ENCODE measurements at places on chromosomes 7 and 10.

DNA sequence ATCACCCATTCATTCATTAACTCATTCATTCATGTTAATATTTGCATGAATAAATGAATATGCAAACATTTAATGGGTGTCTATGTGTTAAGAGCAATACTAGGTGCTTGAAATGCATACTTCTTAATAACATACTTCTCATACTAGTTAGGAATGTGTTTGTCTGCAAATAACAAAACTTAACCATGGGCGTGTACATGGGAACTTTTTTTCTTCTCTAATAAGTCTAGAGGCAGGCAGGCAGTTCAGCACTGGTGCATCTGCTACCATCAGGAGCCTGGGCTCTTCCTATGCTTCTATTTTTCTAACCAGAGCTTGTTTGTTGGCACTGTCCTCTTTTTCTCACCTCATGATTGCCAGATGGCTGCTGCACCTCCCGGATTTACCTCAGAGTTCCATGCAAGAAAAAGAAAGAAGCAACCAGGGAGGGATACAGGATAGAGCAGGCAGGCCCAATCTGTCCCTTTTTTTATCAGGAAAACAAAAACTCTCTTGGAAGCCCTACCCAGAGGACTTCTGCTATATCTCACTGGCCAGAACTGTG, 22.7 kb downstream of the CDHR3 start:
- no peaks in the 10 kb centered on the region for H3K4me1 ChIP-seq
- DNase-seq: no peak
- H3K27me3 ChIP-seq: peaks cover 60% of the 10 kb centered on the region
- no peak overlapping the region for H3K4me3 ChIP-seq
- no peak overlapping the region for H3K27ac ChIP-seq

- no peak for DNase-seq
Measured at GRCh38 chr7:48525736-48526732, 354.8 kb downstream of the ABCA13 start.

GRCh38 chr10:67971311-67971710, 86.9 kb downstream of the SIRT1 start:
- no peaks in the 10 kb centered on the region for H3K27me3 ChIP-seq
- peak overlapping the region; percentile 45 for H3K4me3 ChIP-seq
- H3K27ac ChIP-seq: no peak overlapping the region
- H3K4me1 ChIP-seq: no peaks in the 10 kb centered on the region

GRCh38 chr7:118696879-118697278, 472.4 kb downstream of the ANKRD7 start:
- H3K27me3 ChIP-seq: no peaks in the 10 kb centered on the region
- DNase-seq: no peak
- H3K4me3 ChIP-seq: no peak overlapping the region
- H3K4me1 ChIP-seq: no peaks in the 10 kb centered on the region
- H3K27ac ChIP-seq: no peak overlapping the region
- H3K36me3 ChIP-seq: no peaks in the 10 kb centered on the region

DNA sequence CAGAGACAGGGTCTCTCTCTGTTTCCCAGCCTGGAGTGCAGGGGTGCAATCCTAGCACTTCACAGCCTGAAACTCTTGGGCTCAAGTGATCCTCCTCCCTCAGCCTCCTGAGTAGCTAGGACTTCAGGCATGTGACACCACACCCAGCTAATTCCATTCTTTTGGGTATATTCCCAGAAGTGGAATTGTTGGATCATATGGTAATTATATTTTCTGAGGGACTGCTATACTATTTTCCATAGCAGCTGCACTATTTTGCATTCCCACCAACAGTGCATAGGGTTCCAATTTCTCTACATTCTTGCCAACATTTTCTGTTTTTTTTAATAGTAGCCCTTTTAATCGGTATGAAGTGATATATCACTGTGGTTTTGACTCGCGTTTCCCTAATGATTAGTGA, 30.0 kb upstream of the RAB11FIP2 start:
- no peak for DNase-seq
- no peaks in the 10 kb centered on the region for H3K36me3 ChIP-seq
- no peak overlapping the region for H3K4me3 ChIP-seq
- no peak overlapping the region for H3K27ac ChIP-seq
- no peaks in the 10 kb centered on the region for H3K4me1 ChIP-seq

DNA sequence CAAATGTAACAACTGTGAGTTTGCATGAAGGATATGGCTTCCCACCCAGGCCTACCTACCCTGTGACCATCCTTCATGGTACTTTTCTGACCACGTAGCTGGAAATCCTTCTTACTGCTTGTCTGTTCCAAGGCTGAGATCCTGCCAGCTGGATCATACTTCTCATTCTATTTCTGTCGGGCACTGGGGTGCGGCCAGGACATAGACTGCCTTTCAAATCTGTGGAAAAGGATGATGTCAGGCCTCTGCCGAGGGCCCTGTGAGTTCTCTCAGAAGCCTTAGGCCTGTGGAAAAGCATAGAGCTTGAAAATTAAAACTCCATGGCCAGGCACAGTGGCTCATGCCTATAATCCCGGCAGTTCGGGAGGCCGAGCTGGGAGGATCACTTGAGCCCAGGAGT, 10.0 kb downstream of the VWC2 start:
- H3K27ac ChIP-seq: no peak overlapping the region
- peaks cover 9% of the 10 kb centered on the region for H3K27me3 ChIP-seq
- no peaks in the 10 kb centered on the region for H3K4me1 ChIP-seq
- no peak overlapping the region for H3K4me3 ChIP-seq
- no peaks in the 10 kb centered on the region for H3K36me3 ChIP-seq
- no peak for DNase-seq

DNA sequence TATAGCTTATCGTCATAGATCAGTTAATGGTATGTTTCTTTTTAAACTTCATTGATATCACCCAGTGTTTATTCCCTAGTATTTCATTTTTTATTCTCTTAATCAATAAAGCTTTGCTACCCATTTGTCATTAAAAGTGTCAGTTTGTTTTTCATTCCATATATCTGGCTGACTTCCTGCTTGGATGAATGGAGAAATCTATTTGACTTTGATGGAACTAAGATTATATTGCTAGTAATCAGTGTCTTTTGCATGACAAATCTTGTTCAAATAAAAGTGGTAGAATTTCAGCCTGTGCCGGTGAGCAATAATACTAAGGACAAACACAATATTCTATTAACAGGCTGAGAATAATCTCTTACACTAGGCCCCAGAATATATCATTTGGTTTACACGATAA, 203.3 kb downstream of the SEC23IP start:
- no peak overlapping the region for H3K4me3 ChIP-seq
- DNase-seq: no peak
- H3K27me3 ChIP-seq: no peaks in the 10 kb centered on the region
- no peaks in the 10 kb centered on the region for H3K36me3 ChIP-seq
- no peaks in the 10 kb centered on the region for H3K4me1 ChIP-seq
- H3K27ac ChIP-seq: no peak overlapping the region

DNA sequence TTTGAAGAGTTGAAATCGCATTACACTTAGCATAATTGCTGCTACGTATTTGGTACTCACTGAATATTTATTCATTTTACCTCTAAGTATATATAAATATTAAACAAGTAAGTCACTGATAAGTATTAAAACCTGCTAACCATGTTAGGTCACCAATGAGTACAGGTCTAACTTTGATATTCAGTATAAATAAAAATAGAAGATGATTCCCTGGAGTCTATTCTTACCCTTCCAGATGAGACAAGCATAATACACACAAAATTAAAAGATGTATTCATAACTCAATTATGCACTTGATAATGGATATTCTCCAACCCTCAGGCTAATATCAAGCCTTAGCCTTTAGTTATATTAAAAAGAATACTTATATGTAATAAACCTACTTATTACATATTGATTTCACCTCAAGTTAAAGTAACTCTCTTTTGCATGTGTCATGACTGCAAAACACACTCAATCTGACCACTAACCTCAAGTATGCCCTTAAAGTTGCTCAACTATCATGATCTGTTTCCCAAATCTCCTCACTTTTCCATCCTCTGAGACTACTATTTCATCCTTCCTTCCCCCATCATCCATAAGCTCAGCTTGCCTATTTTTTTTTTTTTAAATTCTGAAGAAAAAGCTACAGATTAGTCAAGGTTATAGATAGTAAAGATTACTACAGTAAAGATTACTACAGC, 46.8 kb downstream of the IPMK start:
- H3K36me3 ChIP-seq: peaks cover 7% of the 10 kb centered on the region
- H3K27me3 ChIP-seq: no peaks in the 10 kb centered on the region
- no peaks in the 10 kb centered on the region for H3K4me1 ChIP-seq

DNA sequence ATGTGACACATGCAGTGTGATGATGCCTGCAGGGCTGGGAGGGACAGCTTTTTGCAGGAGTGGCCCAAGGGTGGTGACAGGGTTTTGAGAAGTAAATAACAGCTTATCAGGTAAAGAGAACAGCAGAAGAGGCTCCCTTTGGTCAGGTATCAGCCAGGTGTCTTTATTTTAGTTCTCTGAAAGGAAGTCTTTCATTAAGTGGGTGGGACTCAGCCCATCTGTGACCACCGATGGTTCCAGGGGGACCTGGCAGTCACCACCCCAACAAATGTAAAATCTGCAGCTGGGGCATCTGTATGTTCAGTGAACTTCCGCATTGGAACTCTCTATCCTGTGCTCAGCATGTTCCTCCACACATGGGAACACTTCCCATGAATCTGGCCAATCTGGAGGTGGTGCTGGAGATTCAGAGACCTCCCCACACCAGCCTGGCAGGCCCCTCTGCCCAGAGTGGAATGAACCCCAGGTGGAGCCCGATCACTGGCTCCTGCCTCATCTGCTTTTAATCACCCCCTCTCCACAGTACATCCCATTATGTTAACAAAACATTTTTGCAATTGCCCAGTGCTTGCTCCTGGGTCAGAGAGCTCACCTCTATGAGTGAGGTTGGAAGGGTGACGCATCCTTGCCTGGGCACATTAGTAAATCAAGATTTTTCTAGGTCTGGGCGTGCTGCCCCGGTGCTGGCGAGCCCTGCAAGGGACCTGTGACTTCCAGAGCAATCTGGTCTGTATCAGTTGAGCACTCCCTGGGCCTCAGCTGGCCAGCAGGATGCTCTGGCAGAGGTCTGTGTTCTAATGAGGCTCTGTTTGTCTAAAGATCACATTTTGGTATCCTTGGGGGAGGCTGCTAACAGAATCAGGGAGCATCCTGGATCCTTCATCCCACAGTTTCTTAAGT, 140.4 kb upstream of the GDF10 start:
- peaks cover 1% of the 10 kb centered on the region for H3K4me1 ChIP-seq
- no peak overlapping the region for H3K4me3 ChIP-seq
- no peaks in the 10 kb centered on the region for H3K27me3 ChIP-seq

- no peak overlapping the region for H3K4me3 ChIP-seq
- peaks cover 7% of the 10 kb centered on the region for H3K4me1 ChIP-seq
- no peak for DNase-seq
- no peaks in the 10 kb centered on the region for H3K27me3 ChIP-seq
- no peaks in the 10 kb centered on the region for H3K36me3 ChIP-seq
Measured at GRCh38 chr10:78291722-78292121, 258.1 kb downstream of the RPS24 start.

DNA sequence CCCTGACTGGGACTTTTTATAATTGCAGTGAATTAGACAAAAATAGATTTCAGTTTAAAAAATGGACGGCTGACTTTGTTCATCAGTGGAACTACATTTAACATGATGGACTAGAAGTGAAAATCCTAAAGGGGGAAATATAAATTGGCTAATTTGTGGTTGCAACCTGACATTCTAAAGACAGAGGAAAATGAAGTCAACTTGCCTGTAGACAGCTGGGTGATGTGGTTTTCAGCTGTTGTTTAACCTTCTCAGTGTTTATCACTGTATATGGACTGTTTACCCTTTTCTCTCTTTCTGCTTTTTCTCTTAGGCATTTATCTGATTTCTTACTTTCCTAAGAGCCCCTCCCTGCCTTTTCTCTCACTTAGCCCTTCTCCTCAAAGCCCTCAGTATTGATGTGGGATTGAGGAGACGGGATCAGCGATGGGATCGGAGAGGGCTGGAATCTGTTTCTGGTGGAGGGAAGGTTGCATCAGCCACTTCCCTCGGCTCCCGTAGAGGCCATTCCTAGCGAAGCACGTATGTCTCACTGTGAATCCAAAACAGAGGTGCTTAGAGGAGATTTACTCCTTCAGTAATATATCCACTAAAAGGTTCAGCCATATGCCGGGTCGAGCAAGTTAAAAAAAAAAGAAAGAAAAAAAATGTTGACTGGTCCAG, 109.0 kb upstream of the KLF6 start:
- DNase-seq: peak; percentile 92
- no peak overlapping the region for H3K4me3 ChIP-seq

DNA sequence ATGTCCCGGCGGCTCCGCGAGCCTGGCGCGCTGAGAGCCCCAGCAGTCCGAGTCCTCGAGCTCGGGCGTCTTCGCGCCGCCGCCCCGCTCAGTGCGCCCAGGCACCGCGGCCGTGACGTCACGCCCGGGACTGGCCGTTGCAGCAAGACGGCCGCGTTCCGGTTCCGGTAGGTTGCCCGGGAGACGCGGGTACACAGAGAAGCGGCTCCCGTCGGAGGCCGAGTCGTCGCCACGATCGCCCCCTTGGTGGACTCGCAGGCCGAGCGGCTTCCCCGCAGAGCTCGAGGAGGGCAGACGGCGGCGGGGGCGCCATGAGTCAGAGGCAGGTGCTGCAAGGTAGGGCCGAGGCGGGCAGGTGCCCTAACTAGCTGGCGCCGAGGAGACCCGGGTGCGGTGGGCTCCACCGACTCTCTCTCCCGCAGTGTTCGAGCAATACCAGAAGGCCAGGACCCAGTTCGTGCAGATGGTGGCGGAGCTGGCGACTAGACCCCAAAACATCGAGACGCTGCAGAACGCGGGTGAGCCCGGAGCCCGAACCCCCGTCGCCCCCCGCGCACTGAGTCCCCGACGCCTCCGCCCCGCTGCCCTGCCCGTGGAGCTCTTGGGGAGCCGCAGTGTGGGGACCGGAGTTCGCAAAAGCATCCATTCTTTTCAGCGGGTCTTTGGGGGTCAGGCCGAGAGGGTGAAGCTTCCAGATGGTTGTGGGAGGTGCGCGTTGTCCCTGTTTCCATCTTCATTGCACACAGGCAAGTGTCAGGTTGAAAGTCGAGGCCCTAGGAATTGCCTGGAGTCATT, at the start of gene SPAG6:
TSS of gene SPAG6 (plus strand) at position 196 of the 795 bp plus-strand sequence. CDS start at position 312, 116 bp downstream.
- H3K4me1 ChIP-seq: peaks cover 10% of the 10 kb centered on the region
- H3K27ac ChIP-seq: no peak within 1 kb of the TSS
- H3K36me3 ChIP-seq: no peaks in the 10 kb centered on the region
- peak within 1 kb of the TSS; percentile 59 for H3K4me3 ChIP-seq

GRCh38 chr7:17357952-17358351, 59.5 kb downstream of the AHR start:
- H3K36me3 ChIP-seq: peaks cover 15% of the 10 kb centered on the region
- no peaks in the 10 kb centered on the region for H3K27me3 ChIP-seq
- H3K4me1 ChIP-seq: no peaks in the 10 kb centered on the region

GRCh38 chr10:118939211-118940007, 90.1 kb upstream of the NANOS1 start:
- DNase-seq: no peak
- no peaks in the 10 kb centered on the region for H3K27me3 ChIP-seq
- H3K4me3 ChIP-seq: peak overlapping the region; percentile 53

- no peaks in the 10 kb centered on the region for H3K27me3 ChIP-seq
- H3K4me3 ChIP-seq: no peak overlapping the region
- peaks cover 57% of the 10 kb centered on the region for H3K36me3 ChIP-seq
- no peak for DNase-seq
Measured at GRCh38 chr7:105502173-105502572, 19.9 kb downstream of the PUS7 start.

- no peak overlapping the region for H3K27ac ChIP-seq
- peaks cover 2% of the 10 kb centered on the region for H3K4me1 ChIP-seq
- H3K36me3 ChIP-seq: no peaks in the 10 kb centered on the region
Measured at GRCh38 chr7:45601094-45601493, 26.9 kb downstream of the ADCY1 start.

Measured in mesenchymal stem cell (in vitro differentiated cells and primary cell).